ENCODE measurements at places on chromosomes 4 and X. TPM values are rescaled to one million over a fixed set of nuclear protein-coding genes. Genes with fewer than 3 reads are reported as not detected.

DNA sequence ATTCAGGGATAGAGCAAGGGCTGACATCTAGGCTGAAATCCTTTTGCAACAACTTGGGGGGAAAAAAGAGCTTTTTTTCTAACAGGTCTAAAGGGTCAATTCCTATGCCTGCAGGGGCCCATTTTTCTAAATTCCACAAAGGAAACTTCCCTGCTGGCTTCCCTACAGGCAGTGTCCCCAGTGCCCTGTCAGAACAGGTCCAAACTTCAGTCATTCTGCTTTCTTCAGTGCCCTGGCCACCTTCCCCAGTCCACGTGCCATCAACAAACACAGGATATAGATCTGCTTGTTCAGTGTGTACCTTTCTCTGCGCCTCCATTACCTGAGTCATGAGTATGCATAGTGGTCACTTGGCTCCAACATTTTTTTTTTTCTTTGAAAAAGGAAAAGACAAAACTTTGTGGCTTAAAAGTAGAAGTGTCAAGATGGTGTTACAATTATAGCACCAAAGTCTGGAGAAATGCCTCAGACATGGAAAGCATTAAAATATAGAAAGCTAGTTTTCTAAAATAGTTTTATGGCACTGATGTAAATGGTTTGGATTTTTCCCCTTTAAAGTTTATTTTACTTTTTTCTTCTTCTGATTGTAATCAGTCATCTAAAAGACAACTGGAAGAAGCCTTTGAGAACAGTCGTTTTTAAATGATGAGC is 84.0 kb upstream of the JADE1 start:
- DNase-seq, result no peak

DNA sequence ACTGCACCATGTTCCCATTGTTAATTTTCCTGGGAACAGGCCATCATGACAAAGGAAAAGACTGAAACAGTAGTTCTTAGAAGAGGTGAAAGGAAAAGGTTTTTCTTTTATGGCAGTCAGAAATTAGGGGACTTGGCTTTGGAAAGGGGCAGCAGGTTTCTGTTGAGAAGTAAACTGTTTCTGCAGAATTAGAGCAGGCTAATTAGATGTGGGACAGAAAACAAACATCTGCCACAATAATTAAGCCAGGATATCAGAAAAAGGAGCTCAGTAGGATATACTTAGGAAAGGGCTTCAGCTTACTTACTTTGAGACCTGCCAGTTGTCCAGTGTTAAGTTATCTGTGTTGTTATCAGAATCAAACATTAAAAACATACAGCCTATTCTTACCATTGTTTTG is 36.7 kb upstream of the STPG2 start:
- no peak for DNase-seq

GRCh38 chr4:81628489-81628888 is 156.8 kb upstream of the RASGEF1B start:
- DNase-seq, result no peak

DNA sequence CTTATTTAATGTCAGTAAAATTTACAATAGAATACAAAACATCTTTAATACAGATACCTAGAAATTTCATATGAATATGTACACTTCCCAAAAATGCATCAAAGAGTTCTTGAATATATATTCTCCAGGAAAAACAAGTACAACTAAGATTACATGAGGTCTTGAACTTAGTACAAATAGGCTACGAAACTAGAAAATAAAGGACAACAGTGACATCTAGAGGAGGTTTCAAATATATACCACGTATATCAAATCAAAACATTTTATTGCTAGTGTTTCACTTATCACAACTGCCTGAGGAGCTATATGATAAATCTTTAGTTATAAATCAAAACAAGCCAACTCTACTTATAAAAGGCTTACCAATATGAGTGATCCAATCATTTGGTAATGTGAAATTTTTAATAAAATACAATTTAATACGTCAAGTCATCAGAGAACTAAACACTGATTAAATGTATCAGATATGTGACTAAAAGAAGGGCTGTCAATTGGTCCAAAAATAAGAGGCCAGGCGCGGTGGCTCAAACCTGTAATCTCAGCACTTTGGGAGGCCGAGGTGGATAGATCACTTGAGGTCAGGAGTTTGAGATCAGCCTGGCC is 36.6 kb downstream of the ANAPC10 start:
- no peak for DNase-seq

The ZNF280C gene
- total RNA-seq, result 2.7 TPM

The MRFAP1L1 gene
- total RNA-seq, result 33.7 TPM

The HSFX2 gene
- not detected for total RNA-seq

The RHOXF1 gene
- not detected for total RNA-seq

The ZNF718 gene
- 4.3 TPM for total RNA-seq

The TRIM60 gene
- not detected for total RNA-seq

The RXFP1 gene
- total RNA-seq, result 0.18 TPM

The EDA2R gene
- 1.7 TPM for total RNA-seq

Measured in left colon (tissue), 2 donors.